Activated CD8-positive, alpha-beta memory T cell treated with anti-CD3 and anti-CD28 coated beads for 1 hour (primary cell): ENCODE measurements at places on chromosomes 2 and 18.

DNA sequence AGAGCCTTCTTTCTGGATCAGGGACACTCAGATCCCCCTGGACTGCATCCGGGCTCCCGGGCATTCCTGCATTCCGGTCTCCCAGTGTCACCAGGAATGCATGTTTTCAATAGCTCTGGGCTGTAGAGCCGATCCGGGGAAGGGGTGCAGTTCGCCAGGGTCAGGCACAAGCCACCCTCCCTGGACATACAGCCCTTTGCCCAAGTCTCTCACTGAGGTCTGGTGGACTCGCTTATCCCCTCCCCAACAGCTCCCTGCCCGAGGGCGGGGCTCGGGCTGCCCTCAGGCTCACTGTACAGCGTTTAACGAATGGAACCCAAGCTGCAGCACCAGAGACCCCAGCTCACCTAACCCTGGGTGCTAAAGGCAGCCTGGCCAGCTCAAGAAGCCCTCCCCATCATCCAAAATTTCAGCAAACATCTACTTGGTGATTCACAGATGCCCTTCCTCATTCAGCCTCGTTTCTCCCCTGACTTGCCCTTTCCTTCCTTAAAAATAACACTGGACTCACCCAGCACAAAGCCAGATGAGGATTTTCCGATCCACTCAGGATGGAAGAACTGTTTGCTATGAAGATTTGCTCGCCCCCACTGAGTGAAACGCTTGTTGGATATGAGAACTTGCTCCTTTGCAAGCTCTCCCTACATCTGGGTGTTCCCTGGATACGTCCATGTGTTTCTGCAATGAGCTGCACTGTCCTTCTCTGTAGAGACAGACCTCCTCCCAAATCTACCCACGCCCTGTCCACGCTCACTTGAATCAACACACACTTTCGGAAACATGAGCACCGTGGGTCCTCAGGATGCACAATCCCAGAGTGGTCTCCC lies 58.1 kb downstream of the PXDN start:
- no peak for DNase-seq

- DNase-seq = no peak
Observed at GRCh38 chr18:12819322-12819721, 64.7 kb downstream of the PTPN2 start.

DNA sequence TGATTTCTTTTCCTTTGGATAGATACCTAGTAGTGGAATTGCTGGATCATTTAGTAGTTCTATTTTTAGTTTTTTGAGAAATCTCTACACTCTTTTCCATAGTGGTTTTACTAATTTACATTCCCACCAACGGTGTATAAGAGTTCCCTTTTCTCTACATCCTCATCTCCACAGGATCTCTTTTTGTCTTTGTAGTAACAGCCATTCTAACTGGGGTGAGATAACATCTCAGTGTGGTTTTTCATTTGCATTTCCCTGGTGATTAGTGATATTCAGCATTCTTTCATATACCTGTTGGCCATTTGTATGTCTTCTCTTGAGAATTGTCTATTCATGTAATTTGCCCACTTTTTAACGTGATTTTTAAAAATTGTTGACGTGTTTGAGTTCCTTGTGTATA lies 13.8 kb downstream of the RFTN2 start:
- no peak for DNase-seq

DNA sequence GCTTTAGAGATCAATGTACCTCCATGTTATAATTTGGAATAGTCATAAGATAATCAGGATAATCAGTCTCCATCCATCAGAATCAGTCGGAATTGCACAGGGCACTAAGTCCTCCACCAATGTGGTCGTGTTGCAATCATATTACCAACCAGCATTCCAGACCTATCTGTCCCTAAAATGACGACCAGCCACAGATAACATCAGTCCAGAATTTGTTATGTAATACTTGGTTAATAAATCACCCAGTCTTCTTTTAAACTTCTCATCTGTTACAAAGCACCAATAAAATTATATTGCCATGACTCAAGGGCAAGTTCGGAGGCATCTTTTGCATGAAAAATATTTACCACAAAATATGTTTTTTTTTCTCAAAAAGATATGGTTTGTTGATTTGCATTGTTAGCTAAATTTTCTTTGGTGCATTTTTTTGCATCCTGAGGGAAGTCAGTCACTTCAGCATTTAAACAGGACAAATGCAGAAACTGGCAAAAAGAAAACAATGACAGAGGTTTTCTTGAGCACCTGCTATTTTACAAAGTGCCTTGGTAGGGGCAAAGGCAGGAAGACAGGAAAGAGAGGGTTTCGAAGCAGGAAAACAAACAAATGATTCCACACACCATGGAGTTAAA lies 29.3 kb downstream of the PIEZO2 start:
- DNase-seq = no peak

DNA sequence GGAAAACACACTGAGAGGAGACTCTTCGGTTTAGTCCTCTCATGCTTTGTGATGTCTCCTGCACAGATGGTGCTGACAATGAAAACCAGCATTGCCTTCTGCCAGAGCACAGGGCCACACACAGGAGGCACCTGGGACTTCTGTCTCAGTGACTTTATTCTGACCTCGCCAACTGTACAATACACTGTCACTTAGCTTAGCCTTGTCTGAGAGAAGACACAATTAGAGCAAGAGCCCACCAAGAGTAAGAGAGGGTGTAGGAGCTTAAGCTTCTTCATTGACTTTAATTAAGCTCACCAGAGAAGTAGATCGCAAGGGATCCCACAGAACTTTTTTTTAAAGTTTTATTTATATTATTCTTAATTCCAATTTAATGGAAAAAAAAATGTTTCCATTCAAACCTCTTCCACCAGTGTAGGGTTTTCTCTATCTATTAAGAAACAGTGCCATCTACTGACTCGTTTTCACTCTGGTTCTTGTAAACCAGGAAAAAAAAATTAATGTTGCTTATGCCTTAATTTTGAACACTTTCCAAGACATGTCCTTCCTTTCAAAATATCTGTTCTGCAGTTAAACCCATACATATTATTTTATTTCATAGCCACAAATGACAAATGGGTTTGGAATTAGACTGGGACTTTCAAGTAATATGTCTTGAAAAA lies 42.4 kb upstream of the DDX18 start:
- DNase-seq = no peak

- no peak for DNase-seq
Observed at GRCh38 chr2:66667301-66667700, 232.4 kb downstream of the MEIS1 start.

- no peak for DNase-seq
Observed at GRCh38 chr2:84386336-84387040, 72.6 kb downstream of the SUCLG1 start.

DNA sequence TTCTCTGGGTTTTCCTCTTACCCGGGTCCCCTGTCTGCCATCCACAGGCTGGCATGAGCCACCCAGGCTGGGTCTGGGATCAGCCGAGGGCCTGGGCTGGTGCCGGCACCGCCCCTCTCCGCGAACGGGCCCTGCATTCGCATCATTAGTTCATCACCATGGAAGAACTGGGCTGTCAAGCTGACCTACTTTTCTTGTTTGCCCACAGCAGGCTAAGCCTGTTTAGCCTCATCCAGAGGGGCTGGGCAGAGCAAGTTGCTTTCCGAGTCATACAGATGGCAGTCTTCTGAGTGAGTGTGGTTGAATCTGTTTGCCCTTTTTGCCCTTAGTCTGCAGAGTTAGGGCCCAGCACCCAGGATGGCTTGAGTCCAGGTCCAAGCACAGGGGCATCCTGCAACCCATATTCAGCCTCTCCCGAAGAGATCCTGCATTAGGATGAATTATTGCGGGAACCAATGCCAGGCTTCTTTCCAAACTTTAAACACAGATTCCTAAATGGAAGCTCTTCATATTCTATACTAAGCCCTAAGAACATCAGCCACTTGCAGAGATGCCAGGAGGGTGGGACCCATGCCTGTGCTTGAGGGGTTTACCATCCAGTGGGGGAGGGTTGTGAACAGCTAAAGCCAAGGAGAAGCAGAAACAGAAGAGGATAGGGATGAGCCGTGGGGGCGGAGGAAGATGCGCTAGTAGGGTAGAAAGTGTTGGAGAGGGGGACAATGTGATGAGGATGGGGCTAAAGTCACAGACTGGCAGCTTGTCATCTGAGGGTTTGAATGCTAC lies 68.0 kb downstream of the NPAS2 start:
- no peak for DNase-seq

DNA sequence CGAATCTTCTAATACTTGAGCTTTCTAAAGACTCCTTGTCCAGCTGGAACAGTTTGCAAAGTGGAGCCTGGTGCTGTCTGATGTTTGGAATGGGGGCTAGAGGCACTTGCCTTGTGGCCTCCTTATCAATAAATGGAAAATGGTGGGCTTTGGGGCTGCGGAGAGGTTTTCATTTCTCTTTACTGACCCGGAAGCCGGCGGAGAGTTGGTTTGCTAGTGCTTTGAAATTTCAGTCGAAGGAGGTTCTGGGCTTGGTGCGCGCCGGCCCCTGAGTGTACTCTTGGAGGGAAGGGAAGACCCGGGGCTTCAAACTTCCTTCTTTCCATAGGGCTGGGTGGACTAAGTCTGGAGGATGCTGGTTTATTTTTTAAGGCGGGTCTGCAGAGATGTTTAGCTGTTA lies 714 bp downstream of the RPIA start:
- DNase-seq = no peak

GRCh38 chr2:26245810-26246209 lies 1.1 kb downstream of the HADHB start:
- no peak for DNase-seq

GRCh38 chr2:17162713-17163112 lies 355.5 kb downstream of the RAD51AP2 start:
- no peak for DNase-seq

GRCh38 chr2:112084689-112085374 lies 29.8 kb downstream of the TMEM87B start:
- DNase-seq = no peak

- no peak for DNase-seq
Observed at GRCh38 chr2:37425408-37425807, 81.0 kb downstream of the QPCT start.

DNA sequence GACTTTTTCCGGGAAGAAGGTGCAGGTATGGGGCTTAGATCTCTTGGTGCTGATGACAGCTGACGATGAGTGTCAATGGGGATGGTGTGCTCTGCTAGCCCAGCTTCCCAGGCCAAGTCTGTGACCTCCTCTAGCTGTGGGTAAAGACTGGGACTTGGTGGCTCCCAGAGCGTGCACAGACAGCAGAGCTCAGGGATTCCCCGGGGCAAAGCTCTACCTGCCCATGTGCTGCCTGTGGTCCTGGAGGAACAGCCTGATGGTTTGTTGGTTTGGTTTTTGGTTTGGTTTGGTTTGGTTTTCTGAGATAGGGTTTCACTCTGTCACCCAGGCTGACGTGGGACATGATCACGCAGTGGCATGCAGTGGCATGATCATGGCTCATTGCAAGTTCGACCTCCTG lies 19.2 kb downstream of the ATP6V1B1 start:
- DNase-seq = no peak
